ENCODE measurements at places on chromosomes 16 and 17. TPM values are rescaled to one million over a fixed set of nuclear protein-coding genes. Genes with fewer than 3 reads are reported as not detected.

GRCh38 chr16:56411123-56411522, 14.2 kb downstream of the AMFR start:
- no peak for DNase-seq

- no peak for DNase-seq
These were observed 18.3 kb upstream of the WFIKKN2 start for GRCh38 chr17:50816771-50817751.

DNA sequence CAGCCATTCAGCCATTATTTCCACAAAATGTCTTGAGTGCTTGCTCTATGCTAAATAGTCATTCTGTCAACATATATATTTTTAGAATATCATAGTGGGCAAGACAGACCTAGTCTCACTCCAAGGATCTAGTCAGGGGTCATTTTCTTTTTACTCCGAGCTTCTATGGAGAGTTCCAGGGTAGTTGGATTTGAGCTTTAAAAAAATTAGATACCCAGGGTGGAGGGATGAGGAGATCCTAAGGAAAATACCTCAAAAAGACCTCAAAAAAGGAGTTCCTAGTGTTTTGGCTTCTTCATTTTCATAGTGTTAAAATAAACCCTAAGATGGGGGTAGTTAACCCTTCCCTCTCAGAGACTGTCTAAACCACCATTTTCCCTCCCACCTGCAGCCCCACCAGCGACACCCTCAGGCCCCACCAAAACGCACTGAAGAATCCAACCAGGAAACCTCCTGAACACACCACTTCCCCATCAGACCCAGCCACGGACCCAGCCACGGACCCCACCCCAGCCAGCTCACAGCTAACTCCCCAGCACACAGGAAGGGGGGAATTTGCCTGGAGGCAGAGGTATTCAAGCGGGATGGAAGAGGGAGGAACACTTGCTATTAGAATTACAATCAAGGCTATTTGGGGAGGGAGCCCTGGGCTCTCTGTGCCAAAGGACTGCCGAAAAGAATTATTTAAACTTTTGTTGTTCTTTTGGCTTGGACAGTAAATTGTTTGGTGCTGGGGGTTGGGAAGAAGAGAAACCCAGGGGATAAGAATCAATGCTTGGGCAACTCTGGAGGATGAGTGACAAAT, 2.2 kb downstream of the ETV4 start:
- no peak for DNase-seq

GRCh38 chr17:39238311-39238972, 12.7 kb upstream of the STAC2 start:
- no peak for DNase-seq

DNA sequence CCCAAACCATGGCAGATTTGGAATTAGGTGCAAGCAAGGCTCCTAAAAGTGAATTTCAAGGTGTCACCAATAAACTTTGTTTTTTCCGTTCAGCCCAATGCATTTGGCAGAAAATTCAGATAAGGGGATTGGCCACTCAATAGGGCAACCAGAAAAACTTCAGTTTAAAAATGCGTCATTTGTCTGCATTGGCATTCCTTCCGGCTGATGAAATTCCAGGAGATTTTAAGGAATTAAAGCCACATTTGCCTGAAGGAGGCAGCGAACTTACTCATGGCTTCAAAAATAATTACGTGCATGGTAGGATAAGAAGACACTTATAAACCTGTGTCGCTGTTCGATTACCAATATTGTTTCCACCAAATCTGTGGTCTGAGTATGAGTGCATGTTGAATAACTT, 151.9 kb downstream of the SALL1 start:
- DNase-seq: no peak

GRCh38 chr16:85075236-85075924, 36.9 kb downstream of the CIBAR2 start:
- no peak for DNase-seq

- DNase-seq: no peak
These were observed 23.1 kb downstream of the CDK5RAP3 start for GRCh38 chr17:47993964-47994363.

GRCh38 chr16:8583732-8584131, 6.6 kb downstream of the TMEM114 start:
- DNase-seq: no peak

- DNase-seq: no peak
These were observed 85.1 kb downstream of the KANSL1 start for GRCh38 chr17:46108120-46108519.

GRCh38 chr17:43864161-43864984, 17.4 kb downstream of the CD300LG start:
- DNase-seq: no peak

- no peak for DNase-seq
These were observed 33.8 kb downstream of the ZNRF1 start for GRCh38 chr16:75032655-75033054.

DNA sequence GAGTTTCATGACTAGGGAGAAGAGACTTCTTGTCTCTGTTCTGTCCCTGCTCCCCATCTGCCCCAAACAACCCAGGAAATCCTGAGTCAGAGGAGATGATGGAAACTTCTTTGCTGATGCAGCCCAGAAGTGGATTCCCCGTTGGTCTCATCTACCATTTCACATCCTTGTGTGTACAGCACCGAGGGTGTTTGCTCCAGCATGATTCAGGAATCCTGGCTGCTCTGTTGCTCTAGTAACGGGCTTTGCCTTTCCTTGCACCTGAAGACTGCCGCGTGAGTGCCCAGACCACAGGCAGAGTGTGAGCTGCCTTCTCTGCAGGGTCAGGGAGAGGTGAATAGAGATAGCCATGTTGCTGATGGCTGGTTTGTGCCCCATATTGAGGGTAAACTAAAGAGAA, 408.4 kb downstream of the CPPED1 start:
- peak; percentile 59 for DNase-seq

DNA sequence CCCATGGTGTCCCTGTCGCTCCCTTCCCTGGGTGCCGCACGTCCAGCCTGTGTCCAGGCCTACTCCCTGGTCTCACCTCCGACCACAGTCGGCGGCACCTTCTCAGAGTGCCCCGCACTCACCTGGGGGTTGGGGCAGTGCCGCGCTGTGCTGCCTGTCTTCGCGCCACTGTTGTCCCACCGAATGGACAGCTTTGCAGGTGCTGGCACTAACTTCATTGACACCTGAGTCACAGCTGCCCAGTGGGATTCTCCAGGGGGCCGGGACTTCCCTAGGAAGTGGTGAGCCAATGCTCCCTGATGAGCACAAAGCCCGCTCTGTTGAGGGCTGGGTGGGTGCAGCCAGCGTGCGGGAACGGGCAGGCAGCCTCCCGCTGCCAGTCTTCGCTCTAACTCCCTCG, 24.3 kb upstream of the DBNDD1 start:
- DNase-seq: no peak

DNA sequence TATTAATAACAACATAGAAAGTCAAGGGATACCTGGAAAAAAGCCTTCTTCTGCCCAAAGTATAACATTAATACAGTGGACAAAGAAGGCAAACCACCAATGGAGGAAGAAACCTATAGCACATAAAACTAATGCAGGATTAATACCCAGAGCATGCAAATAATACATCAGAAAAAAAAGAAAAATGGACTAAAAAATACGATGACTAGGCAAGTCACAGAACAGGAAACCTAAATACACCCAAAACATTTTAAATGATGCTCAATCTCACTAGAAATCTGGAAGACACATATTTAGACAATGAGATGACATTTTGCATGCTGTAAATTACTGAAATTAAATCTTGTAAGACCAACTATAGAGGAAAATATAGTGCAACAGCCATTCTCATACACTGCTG, 55.9 kb downstream of the MED13 start:
- no peak for DNase-seq

DNA sequence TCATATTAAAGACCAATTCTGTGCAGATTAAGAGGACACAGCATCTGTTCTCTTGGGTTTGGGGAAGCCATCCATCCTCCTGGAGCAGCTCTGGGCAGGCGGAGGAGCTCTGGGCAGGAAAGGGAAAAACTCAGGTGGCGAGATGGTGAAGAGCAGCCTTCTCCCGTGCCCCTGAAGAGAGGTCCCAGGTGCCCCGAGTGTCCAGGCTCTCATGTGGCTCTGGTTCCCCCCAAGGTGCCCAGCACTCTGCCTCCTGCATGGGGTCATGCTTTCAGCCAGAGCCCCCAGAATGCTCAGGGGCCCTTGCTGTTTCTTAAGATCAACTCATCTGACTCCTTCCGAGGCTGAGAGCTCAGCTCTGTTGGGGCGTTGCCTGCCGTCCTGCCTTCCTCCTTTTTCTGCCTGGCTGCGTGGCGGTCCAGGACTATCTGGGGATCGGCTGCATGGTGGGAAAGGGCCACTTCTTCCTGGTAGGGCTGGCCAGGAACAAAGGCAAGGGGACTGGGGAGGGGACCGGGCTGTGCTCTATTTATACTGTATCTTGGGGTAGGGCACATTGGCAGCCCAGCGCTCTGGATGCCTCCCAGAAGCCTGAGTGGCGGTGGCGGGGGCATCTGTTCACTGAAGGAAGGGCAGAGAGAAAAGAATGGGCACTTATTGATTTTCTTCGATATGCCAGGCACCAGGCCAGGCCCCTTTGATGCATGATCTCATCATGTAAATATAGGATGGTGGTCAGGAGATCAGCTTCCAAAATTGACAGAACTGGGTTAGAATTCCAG, 103.2 kb upstream of the SDK2 start:
- no peak for DNase-seq

- DNase-seq: no peak
These were observed 486.2 kb upstream of the RBFOX1 start for GRCh38 chr16:6846452-6846851.

DNA sequence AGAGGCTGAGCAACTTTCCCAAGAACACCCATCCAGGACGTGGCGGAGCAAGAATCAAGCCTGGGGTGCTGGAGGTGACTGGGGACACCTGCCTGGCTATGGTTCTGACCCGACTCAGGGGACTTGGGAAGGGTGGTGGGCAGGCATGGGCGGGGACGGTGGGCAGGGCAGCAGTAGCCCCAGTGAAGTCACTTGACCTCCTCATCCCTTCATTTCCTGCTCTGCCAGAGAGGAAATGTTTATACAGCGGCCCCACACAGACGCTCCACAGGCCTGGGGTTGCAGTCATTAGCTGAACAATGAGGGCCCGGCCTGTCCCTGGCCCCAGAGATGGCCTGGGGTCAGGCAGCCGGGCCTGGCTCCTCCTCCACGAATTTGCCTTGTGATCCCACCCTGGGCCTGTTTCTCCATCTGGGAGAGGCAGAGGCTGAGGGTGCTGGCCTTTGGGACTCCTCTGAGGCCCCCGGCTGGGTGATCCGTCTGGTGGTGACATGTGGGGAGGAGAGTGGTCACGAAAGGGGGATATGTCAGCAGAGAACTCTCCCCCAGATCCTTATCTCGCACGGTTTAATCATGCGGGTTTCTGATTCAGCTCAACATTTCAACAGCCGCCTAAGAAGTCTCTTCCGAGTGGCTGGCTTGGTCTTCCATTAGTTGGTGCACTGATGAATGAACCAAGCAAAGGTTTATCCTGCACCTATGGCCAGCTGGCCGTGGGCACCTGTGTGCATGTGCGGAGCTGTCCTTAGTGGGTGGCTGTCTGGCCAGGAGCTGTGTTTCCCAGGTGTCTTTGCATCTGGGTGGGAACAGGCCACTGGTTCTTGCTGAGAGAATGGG, 175.9 kb downstream of the IRF8 start:
- DNase-seq: peak; percentile 61

- peak; percentile 5 for DNase-seq
These were observed 635 bp downstream of the SCPEP1 start for GRCh38 chr17:56978441-56979090.

GRCh38 chr17:17141860-17142552, 64.1 kb downstream of the PLD6 start:
- peak; percentile 50 for DNase-seq

GRCh38 chr17:65020284-65020683, 36.3 kb downstream of the GNA13 start:
- peak; percentile 91 for DNase-seq

DNA sequence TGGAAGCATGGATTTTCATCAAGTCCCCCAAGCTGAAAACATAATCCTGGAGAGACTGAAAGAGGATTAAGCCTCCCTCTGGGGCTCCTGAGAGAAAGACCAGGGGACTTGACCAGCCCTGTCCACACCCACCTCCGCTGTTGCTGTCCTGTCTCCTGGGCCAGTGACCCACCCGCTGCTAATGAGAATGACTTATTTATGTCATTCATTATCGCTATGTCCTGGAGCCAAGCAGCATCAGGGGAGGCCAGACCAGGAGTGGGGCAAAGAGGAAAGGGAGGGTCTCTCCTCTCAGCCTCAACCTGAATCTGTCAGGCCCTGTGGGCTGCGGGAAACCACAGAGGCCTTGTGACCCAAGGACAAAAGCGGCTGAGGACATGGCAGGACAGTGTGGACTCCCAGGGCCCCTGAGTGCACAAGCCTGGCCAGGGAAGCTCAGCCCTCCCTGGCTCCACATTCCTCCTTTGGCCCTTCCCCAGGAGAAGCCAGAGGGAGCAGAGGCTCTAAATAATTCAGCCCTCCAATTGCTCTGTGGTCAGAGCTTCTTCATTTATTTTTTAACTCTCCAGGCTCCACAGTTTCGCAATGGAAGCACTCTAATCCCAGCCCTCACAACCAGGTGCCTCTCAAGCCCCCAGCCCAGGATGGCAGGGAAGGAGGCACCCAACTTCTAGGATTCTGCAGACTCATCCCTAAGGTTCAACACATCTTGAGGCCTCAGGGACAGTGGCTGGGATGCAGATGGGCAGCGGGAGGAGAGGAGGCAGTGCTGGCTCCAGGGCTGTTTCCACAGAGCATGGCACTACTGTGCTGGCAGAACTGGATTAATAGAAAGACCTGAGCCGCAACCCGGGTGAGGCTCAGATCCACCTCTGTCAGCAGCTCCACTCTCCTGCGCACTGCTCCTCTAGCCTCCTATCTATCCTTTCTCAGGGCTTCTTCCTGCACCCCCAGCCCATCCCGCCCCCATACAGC, 19.1 kb downstream of the CUEDC1 start:
- peak; percentile 55 for DNase-seq

DNA sequence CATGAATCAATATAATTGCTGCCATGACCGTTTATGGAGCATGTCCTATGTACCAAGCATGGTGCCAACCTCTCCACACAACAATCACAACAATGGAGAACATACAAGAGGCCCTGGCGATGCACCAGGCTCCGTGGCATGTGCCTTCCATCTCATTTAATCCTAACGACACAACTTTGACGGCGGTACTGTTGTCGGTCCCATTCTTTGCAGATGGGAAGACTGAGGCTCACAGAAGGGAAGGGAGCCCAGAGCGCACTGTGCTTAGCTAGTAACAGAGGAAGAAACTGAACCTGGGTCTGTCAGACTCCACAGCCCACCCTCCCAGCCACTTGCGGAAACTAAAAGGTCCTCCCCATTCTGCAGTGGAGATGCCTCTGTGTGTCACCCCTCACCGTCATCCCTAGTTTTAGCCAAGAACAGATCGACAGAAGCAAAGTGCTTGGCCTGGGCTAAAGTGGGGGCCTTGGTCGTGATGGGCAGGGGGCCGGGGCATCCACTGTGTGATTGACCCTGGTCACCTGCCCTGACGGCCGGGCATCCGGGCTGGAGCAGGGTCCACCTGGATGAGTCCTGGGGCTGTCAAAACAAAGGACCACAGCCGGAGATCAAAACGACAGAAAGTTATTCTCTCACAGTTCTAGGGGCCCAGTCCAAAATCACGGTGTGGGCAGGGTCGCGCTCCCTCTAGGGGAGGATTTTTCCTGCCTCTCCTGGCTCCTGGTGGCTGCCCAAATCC, 183.9 kb downstream of the C16orf95 start:
- DNase-seq: no peak

The NOG gene
- 11.7 TPM for total RNA-seq

The MYH1 gene
- not detected for total RNA-seq

The WSCD1 gene
- not detected for total RNA-seq

The MT1F gene
- total RNA-seq: not detected

The MMP25 gene
- total RNA-seq: not detected

The TAC4 gene
- total RNA-seq: not detected

The HCRT gene
- not detected for total RNA-seq

The ATP1B2 gene
- not detected for total RNA-seq

The TBC1D16 gene
- total RNA-seq: 16.7 TPM

The GNAO1 gene
- total RNA-seq: not detected
